ENCODE measurements at places on chromosomes 6 and 20. TPM values are rescaled to one million over a fixed set of nuclear protein-coding genes. Genes with fewer than 3 reads are reported as not detected.

- no peak for DNase-seq
Observed at GRCh38 chr20:1375515-1375914, 17.3 kb downstream of the FKBP1A start.

DNA sequence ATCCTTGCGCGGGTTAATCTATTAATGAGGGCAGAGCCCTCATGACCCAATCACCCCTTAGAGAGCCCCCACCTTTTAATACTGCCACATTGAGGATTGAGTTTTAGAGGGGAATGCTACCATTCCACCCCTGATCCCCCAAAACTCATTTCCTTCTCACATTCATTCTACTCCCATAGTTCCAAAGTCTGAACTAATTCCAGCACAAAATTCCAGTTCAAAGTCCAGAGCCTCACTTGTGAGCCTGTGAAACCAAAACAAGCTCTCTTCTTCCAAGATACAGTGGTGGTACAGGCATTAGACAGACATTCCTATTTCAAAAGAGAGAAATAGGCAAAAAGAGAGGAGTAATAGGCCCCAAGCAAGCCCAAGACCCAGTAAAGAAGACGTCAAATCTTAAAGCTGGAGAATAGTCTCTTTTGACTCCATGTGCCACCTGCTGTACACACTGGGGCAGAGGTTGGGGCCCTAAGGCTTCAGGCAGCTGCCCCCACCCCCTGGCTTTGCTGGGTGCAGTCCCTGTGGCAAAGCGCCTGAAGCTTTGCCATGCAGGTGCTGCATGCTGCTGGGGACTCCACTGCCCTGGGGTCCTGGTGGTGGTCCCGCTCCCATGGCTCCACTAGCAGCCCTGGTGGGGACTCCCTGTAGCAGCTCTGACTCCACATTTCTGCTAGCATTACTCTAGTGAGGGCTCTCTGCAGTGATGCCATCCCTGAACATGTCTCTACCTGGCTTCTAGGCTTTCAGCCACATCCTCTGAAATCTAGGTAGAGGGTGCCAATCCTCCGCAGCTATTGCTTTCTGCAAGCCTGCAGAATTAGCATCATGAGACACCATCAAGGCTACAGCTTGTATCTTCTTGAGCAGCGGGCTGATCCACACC lies 41.3 kb downstream of the RSPH3 start:
- no peak for DNase-seq

GSTA2 gene
- total RNA-seq: not detected

DNA sequence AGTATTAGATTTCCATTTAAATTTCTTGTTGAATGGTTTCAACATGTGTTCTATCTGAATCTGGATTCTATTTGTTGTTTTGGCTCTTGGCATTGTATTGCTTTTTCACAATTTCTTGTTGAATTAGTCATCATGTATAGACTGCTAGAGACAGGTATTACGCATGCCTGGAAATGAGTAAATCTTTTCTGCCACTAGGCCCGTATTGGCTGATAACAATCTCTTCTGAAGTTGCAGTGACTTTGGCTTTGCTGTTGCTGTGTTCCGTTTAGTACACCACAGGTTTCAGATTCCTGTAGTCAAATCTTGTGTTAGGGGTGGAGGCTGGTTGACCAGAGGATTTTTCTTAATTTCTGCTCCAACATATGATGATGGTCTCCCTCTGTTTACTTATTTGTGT lies 1339.4 kb downstream of the GRIK2 start:
- no peak for DNase-seq

GRCh38 chr6:15946701-15947385 lies 182.0 kb upstream of the MYLIP start:
- DNase-seq: no peak

TDRD6 gene
- total RNA-seq: 1.1 TPM

IMPG1 gene
- not detected for total RNA-seq

DNA sequence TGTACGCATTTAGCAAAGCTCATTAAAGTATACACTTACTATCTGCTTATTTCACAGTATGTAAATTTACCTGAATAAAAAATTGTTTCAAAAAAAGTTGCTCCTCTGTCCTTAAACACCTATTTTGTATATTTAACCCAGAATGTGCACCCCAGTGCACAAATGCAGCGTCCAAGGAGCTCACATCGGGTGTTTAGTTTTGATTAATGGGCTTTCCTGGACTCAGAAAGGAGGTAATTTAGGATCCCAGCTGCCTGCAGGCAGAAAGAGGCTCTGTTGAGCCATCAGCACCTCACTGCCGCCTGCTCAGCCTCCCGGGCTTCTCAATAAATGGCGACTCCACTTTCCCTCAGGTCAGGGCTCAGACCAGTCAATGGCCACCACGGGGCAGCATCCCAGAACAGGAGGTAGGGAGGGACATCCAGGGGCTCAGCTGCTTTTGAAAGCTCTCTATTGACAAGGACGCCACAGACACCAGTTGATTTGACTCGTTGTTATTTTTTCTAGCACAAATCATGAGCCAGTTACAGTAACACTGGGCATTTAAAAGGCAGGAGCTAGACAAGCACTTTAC lies 70.2 kb upstream of the TBC1D7 start:
- no peak for DNase-seq

TOX2 gene
- 0.40 TPM for total RNA-seq

- peak; percentile 84 for DNase-seq
Observed at GRCh38 chr20:31666258-31667042, 28.7 kb downstream of the COX4I2 start.

- no peak for DNase-seq
Observed at GRCh38 chr6:51934098-51934497, 153.3 kb downstream of the PKHD1 start.

GCLC gene
- total RNA-seq: 47.3 TPM

DNA sequence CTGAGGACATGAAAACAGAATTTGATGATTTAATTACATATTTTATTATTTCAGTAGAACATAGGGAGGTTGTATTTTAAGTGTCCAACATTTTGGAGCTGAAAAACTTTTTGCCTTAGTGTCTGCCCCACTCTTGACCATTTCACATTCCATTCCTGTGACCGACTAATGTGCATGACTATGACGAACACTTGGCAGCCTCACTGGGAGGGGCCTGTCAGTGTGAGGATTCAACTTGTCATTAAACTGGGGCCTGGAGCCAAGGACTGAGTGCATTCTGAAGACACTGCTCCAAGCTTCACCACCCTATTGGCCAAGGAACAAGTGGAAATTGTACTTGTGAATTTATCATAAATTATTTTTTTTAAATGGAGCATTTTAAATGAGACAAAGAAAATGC lies 661.3 kb downstream of the BCKDHB start:
- DNase-seq: peak; percentile 86

DNA sequence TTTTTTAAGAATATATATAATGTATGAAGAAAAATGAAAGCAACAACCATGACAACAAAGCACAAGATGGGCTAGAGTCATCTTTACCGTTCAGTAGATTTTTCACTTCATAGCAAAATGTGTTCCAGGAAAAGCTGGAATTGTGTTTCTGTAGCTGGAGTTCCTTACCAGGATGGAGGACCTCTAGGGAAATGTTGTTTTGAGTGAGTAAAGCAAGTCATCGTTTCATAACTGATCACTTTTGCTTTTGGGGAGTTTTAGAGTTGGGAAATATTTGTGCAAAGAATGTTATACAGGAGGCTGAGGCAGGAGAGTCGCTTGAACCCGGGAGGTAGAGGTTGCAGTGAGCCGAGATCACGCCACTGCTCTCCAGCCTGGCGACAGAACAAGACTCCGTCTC lies 151.6 kb downstream of the SASH1 start:
- no peak for DNase-seq

- DNase-seq: no peak
Observed at GRCh38 chr6:140987364-140988155, 1145.2 kb upstream of the GJE1 start.

DNA sequence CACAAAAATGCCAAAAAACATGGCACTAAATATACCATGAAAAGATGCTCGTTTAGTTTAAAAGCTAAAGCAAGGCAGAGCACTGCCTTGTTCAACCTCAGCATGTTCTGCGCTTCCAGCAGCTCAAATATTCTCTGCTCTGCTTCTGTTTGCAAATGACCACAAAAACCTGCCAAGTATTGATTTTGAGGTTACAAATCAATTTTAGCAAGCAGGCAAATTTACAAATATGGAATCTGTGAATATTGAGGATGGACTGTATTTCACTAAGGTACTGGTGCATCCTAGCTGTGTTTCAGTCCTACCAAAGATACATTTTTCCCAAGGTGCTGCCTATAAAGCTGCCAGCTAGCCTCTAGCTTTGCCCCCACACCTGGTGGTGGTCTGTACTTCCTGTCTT lies 449.9 kb downstream of the PREX1 start:
- DNase-seq: no peak

GRCh38 chr6:122412001-122412400 lies 12.5 kb downstream of the HSF2 start:
- DNase-seq: no peak

- DNase-seq: no peak
Observed at GRCh38 chr6:55450005-55450404, 122.7 kb downstream of the GFRAL start.

- no peak for DNase-seq
Observed at GRCh38 chr20:38751360-38751976, 3.2 kb downstream of the ACTR5 start.

GRCh38 chr6:138645976-138646640 lies 127.5 kb upstream of the CCDC28A start:
- DNase-seq: no peak

AVP gene
- not detected for total RNA-seq

MOCS1 gene
- total RNA-seq: 13.8 TPM

- DNase-seq: no peak
Observed at GRCh38 chr6:21802175-21802822, 208.7 kb downstream of the SOX4 start.

EFCAB8 gene
- total RNA-seq: not detected

DNA sequence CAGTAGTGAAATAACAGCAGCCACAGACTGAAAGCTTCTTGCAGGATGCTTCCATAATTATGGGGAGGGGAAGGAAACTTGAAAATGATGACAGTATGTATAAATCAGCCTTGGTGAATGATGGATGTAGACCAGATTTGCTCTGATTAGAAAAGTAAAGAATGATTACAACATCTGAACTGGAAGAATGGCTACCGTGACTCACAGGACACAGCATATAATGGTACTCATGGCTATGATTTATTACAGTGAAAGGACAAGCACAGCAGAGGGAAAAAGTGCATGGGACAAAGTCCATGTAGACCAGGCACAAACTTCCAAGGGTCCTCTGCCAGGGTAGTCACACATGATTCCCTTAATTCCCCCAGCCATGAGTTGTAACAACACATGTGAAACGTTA lies 70.7 kb upstream of the POPDC3 start:
- no peak for DNase-seq

- DNase-seq: no peak
Observed at GRCh38 chr6:17240803-17241500, 40.2 kb upstream of the RBM24 start.

GRCh38 chr6:105884426-105884825 lies 201.7 kb upstream of the PRDM1 start:
- DNase-seq: no peak

PNPLA1 gene
- 28.9 TPM for total RNA-seq

GLP1R gene
- 0.59 TPM for total RNA-seq

- no peak for DNase-seq
Observed at GRCh38 chr6:72953971-72954381, 271.3 kb downstream of the KHDC1L start.

DNA sequence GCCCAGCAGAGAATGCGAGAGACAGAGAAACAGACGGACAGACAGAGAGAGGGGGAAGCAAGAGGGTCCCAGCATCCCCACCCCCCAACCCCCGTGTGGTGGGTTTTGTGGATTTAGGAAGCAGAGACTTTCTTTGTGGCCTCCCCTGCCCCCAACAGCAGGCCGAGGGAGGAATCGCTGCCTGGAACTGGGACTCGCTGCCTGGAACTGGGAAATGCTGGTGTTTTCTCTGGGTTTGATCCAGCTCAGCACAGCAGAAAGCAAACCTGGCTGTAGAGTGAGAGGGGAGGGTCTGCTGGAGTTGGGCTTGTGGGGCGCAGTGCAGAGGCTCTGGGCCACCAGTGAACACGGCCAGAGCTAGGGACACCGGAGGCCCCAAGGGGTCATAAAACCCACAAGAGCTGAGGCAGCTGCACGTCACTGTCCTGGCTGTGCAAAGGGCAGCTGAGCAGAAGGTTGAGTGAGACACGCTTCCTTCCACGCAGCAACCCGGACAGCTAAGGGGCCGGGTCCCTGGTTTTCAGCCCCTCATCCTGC lies 181.8 kb downstream of the TAF4 start:
- DNase-seq: no peak

PTK7 gene
- 50.4 TPM for total RNA-seq

DNA sequence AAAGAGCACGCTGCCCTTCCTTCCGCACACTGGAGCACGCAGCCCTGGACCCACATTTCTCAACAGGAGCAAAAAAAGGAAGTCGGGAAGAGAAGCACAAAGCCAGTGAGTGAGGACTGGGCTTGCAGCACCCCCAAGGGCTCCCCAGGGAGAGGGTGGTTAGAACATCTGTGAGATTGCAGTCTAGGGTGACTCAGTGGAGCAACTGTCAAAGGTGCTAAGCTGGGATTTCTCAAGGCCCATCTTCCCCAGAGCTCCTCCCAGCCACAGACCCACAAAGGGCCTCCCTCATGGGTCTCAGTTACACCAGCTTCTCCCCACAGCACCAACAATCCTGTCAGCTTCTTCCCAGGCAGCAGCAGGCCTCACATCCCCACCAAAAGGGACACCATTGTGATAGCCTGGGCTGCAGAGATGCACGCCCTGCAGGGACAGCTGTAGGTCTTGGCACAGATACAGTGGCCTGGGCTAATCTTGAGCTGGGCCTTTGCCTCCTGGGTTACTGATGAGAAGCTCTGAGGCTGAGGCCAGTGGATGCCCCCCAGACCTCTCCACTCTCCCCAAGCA lies 39.6 kb upstream of the CD93 start:
- DNase-seq: peak; percentile 74

DNA sequence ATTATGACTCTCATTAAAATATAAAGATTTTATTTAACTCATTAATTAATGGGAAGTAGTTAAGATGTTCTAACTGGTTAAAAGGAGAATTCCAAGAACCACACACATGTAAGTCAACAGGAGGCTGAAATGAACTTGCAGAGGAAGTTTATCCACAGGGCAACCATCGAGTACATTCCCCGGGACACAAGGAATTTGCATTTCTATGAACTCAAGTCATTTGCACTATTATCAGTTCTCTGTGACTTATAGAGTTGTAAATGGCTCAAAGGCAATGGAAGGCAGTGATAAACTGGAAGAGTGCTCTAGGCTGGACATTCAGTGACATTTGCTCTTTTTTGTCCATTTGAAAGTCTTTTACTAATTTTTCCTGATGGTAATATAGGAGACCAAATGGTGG lies 97.4 kb downstream of the SNX5 start:
- no peak for DNase-seq

DNA sequence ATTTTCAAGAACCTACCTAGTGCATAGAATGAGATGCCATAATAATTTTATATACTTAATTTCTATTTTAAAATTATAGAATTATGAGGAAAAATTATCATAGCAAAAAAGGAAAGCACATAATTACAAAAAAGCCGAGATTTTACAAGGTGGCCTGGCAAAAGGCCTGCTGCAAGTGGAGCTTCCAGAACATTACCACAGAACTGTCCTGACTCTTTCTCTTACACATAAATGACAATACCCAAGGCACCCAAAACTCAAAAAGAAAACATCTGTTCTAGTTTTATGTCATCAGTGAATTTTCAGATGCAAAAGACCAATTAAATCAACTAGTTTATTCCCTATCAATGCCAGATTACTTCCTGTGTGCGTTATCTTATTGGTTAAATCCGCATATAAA lies 74.2 kb downstream of the FILIP1 start:
- DNase-seq: no peak

GRCh38 chr6:30207619-30208295 lies 5.4 kb downstream of the TRIM26 start:
- DNase-seq: no peak

Measured in suprapubic skin (tissue), 4 donors.